ENCODE measurements at places on chromosomes 7 and 10. TPM values are rescaled to one million over a fixed set of nuclear protein-coding genes. Genes with fewer than 3 reads are reported as not detected.

The BMPER gene
- total RNA-seq: 11.4 TPM

The HACD1 gene
- total RNA-seq: 27.5 TPM

The CALD1 gene
- 316 TPM for total RNA-seq

The HSPA14 gene
- total RNA-seq: 11.3 TPM

The CLDN3 gene
- total RNA-seq: not detected

The CARD11 gene
- 3.7 TPM for total RNA-seq

The CPA1 gene
- total RNA-seq: not detected

The SEC24C gene
- 94.3 TPM for total RNA-seq

The COPS6 gene
- total RNA-seq: 40.0 TPM

The FANK1 gene
- 30.2 TPM for total RNA-seq

The ATG9B gene
- total RNA-seq: 20.0 TPM

The FKBP6 gene
- total RNA-seq: not detected

The TRIL gene
- 0.33 TPM for total RNA-seq

The CCDC126 gene
- total RNA-seq: 13.3 TPM

The GPR146 gene
- total RNA-seq: 0.33 TPM

The OR2A1 gene
- not detected for total RNA-seq

The ADCY1 gene
- under 0.01 TPM for total RNA-seq

The POLL gene
- total RNA-seq: 18.8 TPM

The LRRC4 gene
- total RNA-seq: 0.11 TPM

The TRPV5 gene
- total RNA-seq: under 0.01 TPM

The CALML5 gene
- not detected for total RNA-seq

The TAS2R41 gene
- not detected for total RNA-seq

The PROSER2 gene
- total RNA-seq: 11.8 TPM

The IFIT1 gene
- 1.5 TPM for total RNA-seq

The SLC35B4 gene
- total RNA-seq: 3.5 TPM

The ADAM8 gene
- total RNA-seq: 1.2 TPM

The WNT8B gene
- not detected for total RNA-seq

The ATOH7 gene
- under 0.01 TPM for total RNA-seq

The SPDYE2B gene
- not detected for total RNA-seq

The TAS2R60 gene
- not detected for total RNA-seq

The WDR86 gene
- 13.7 TPM for total RNA-seq

The KCNH2 gene
- under 0.01 TPM for total RNA-seq

The MBLAC1 gene
- total RNA-seq: 0.87 TPM

The MYO3A gene
- total RNA-seq: not detected

The CAMK2B gene
- total RNA-seq: not detected

Measured in placental epithelial cell (primary cell).